Inflammatory macrophage treated with lipopolysaccharide for 1 hour (primary cell): ENCODE measurements at places on chromosomes 12 and 14.

DNA sequence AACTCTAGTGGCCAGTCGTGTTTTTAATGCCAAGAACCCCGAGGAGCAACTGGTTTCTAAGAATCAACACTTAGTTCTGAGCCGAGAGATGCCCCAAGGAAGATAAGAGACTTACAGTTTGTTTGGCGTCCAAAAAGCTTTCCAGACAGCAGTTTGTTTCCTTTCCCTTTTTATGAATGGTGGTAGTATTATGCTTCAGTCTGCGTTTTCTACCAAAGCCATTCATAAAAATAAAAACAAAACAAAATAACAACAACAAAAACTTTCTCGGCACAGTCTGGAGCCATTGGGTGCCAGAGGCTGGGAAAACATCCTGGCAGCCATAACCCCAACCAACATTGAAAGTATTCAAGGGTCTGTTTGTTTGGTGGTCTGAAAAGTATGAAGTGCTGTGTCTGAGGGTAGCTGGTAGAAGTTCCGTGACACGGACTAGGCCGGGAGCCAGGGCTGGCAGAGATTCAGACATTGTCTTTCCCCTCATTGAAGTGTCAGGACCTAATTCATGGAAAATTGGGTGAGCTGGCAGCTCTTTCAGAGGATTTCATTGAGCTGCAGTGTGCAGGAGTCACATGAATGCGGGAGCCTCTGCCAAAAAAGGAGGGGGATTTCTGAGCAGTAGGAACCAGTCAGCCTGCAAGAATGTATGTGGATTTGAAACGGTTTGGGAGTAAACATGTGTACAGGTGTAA lies 124.2 kb downstream of the HMGA2 start:
- no peak for DNase-seq

- peak; percentile 15 for DNase-seq
These were observed 23.7 kb upstream of the UBC start for GRCh38 chr12:124938108-124938507.

DNA sequence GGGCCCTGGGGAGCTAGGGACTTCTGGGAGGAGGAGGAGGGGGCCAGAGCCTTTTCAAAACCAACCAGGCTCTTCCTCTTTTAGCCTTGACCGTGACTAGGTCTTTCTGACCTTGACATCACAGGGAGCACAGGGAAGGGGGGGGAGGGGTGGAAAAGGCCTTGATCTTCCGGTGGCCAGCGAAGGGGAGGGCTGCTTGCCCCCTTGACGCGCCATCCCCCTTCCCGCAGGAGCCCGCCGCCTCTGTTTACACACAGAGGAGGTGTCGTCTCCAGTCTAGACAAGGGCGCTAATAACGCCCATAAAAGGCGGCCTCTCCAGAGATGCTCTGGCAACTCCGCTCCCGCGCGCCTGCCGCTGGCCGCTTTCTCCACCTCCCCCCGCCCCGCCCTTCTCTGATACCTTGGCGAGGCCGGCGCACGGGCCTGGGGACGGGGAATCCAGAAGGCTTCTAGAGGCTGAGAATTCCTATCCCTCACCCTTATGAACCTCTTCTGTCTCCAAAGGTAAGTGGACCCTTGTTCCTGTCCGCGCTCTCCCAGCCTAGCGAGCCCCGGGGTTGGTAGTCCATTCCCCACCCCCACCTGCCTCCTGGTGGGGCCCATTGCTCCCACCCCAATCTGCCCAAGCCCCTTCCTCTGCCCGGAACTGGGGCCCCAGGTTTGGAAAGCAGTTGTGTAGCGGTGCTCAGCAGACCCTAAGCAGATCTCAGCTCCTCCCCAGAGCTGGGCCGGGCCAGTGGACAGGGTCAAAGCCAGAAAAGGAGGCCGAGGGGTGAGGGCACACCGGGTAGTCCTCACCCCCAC lies 4.9 kb upstream of the HOXC12 start:
- no peak for DNase-seq

DNA sequence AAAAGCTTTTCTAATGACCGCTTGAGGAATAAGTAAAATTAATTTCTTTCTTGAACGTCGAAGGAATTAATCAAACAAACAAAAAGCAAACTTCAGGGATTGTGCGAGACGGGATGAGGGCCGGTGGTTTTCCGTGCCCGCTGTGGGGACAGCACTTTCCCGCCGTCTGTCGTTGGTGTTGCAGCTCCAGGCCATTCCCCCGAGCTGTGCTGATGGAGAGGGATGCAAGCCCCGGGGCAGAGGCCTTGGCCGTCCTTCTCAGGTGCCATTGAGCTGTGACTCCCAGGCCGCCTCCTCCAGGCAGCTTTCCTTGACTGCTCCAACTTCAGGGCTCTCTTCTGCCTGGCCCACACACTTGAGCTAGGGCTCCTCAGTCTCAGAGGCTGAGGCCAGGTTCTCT lies 109.0 kb upstream of the C14orf180 start:
- no peak for DNase-seq

GRCh38 chr14:92703516-92703915 lies 44.9 kb downstream of the LGMN start:
- DNase-seq = no peak

GRCh38 chr12:89657066-89657465 lies 51.6 kb downstream of the ATP2B1 start:
- DNase-seq = no peak

- no peak for DNase-seq
These were observed 260.8 kb upstream of the TBX3 start for GRCh38 chr12:114944736-114945135.

DNA sequence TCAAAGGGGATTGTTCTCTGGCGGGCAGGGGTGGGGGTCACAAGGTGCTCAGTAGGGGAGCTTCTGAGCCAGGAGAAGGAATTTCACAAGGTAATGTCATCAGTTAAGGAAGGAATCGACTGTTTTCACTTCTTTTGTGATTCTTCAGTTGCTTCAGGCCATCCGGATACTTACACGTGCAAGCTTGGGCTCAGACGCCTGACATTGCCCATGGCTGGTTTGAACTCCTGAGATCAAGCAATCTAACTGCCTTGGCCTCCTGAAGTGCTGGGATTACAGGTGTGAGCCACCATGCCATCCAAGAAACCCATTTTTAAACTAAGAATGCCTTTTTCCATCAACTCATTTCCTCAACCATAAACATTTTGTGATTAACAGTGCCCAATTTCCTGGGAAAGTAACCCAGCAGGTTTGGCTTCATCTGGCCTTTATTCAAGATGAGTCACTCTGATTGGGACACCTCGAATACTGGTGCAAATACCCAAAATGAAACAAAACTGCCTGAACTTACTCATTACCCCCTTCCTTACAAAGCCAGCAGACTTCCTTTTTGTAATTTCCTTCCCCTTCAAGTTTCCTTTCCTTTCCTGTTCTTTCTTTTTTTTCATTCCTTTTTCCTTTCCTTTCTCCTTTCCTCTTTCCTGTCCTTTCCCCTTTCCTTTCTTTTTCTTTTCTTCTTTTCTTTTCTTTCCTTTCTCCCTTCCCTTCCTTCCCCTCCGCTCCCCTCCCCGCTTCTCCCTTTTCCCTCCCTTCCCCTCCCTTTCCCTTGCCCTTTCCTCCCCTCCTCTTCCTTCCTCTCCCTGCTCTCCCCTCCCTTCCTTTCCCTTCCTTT lies 10.2 kb upstream of the RNASE10 start:
- DNase-seq = peak; percentile 62

DNA sequence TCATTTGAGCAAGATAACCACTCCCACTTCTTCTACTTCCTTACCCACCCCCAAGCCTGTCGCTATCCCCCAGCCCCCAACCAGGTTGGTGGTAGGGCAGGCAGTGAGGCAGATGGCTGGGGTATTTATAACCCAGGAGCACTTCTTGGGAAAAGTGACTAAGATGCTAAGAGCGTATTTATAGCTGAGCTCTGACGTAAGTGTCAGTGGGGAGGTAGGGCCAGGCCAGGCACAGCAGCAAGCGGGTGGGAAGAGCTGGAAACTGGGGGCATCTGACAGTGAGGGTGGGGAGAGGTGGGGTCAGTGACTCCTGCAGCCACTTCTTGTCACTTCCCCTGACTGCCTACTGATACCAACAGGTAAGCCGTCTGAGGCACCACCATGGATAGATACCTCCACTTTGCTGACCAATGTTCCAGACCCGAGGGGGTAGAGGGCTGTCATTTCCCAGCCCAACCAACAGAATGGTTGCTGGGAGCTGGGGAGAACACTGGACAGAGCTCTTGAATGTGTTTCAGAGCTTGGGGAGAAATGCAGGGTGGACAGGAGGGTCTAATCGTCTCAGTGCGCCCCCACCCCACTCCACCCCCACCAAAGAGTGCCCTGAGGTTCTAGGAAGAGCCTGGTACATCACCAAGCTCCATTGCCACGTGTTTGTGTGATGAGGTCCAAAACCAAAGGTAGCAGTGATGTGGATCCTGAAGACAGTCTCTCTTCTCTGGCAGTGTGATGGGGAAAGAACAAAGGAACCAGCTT lies 2.7 kb upstream of the INHBE start:
- DNase-seq = no peak

DNA sequence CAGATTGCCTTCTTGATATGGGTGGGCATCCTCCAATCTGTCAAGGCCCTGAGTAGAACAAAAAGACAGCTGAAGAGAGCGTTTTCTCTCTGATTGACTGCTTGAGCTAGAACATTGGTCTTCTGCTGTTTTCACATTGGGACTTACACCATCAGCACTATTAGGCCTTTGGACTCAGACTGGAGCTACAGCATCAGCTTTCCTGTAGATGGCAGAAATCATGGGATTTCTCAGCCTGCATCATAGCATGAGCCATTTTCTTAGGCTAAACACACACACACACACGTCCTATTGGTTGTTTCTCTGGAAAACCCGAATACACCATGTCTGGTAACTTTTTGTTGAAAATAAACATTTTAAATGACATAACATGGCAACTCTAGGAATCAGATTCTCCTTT lies 15.8 kb upstream of the PPM1A start:
- no peak for DNase-seq

- no peak for DNase-seq
These were observed 594.3 kb downstream of the LRFN5 start for GRCh38 chr14:42200957-42201356.

- no peak for DNase-seq
These were observed 64.5 kb downstream of the SYT1 start for GRCh38 chr12:78929075-78929418.

DNA sequence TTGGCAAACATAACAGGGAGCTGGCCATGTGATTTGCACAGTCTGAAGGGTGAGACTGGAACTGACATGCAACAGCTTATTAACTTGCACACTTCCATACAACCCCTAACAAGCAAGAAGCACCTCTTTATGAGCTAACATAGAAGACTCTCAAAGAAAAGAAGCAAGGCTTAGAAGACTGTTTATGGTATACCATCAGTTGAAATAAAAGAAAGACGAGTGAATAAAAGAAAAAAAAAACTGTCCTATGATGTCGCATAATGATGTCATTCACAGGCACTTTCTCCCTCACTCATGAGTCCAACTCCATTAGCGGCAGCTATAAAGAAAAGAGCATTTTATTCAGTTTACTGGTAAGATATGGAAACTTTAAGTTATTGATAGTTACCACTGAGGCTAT lies 3.3 kb upstream of the MDM1 start:
- no peak for DNase-seq

DNA sequence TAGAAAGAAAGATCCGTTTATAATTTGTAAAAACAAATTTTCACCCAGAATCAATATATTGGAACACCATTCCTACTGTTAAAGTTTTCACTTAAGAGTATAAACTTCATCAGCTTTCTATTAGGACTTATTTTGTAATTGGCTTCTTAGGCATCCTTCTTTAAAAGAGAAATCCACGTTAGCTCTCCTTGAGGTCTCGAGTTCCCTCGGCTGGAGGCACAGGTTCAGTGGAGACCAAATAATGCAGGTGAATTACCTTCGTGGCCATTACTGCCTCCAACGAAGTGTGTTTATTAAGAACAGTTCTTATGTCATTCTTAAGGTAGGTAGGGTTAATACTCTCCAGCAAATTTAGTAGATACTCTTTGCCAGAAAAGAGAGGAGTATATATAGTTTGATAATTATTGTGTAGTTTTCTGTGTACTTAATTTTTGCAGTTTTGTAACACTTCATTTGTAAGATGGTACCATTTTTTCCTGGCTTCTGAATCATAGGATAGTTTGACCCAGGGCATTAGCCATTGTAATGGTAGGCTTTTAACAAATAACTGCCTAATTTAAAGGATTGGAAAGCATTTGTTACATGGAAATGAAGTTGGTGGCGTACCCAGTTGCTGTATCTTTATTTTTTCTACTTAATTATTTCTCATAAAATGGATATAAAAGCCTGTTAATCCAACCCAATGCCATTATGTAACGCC lies 2.2 kb downstream of the CALM1 start:
- DNase-seq = no peak

GRCh38 chr12:34304001-34304400 lies 281.7 kb downstream of the ALG10 start:
- DNase-seq = no peak

GRCh38 chr14:74246542-74246941 lies 7.3 kb downstream of the VSX2 start:
- no peak for DNase-seq

- DNase-seq = no peak
These were observed 6.1 kb downstream of the ARMH4 start for GRCh38 chr14:58145936-58146335.

GRCh38 chr12:2035431-2036055 lies 17.2 kb upstream of the CACNA1C start:
- DNase-seq = no peak

DNA sequence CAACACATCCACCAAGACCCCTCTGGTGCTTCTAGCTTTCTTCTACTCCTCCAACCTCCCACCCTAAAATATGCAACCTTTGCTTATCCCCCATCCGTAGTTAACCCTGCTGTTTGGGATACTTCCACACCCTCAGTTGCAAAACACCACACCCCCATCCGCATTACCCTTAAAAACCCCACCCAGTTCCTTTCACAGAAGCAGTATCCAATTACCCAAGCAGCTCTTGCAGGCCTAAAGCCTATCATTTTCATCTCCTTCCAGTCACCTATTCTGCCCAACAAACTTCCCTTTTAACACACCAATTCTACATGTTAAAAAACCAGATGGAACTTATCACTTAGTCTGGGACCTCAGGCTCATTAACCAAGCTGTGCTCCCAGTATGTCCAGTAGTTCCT lies 88.2 kb downstream of the TMTC3 start:
- no peak for DNase-seq

DNA sequence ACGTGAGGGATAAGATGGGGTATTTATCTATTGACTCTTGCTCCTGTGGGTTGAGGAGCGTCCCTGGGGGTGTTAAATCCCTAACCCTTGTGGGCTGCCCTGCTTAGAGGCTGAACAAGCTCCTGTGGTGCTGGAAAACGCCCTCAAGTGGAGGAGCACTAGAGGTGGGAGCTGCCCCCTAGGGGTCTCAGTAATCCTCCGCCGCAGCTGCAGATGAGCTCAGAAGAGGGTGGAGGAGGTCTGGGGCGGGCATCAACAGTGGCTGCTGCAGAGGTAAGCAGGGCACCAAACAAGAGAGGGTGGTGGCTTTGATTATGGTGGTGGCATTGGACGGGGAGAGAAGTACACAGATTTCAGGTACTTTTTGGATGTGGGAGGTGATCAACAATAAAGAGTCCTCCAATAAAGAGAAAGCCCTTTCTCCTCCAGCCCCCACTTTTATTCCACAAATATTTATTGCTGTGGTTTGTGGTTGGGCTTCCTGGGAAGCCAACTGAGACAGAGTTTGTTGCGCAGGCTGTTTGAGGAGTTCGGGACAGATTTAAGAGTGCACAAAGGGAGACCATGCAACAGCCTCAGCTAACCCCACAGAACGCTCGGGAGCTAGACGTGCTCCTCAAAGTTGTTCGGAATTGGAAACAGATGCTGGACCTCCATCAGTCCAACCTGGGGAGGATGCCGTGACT lies 179.9 kb downstream of the ADCK1 start:
- no peak for DNase-seq
